Activated T-cell treated with anti-CD3 and anti-CD28 coated beads, Interleukin-2, amount 50 U/mL, for 1 hour (primary cell): ENCODE measurements at places on chromosomes 1 and 21.

- no peak for DNase-seq
These were observed 4.3 kb downstream of the DDAH1 start for GRCh38 chr1:85460555-85461088.

DNA sequence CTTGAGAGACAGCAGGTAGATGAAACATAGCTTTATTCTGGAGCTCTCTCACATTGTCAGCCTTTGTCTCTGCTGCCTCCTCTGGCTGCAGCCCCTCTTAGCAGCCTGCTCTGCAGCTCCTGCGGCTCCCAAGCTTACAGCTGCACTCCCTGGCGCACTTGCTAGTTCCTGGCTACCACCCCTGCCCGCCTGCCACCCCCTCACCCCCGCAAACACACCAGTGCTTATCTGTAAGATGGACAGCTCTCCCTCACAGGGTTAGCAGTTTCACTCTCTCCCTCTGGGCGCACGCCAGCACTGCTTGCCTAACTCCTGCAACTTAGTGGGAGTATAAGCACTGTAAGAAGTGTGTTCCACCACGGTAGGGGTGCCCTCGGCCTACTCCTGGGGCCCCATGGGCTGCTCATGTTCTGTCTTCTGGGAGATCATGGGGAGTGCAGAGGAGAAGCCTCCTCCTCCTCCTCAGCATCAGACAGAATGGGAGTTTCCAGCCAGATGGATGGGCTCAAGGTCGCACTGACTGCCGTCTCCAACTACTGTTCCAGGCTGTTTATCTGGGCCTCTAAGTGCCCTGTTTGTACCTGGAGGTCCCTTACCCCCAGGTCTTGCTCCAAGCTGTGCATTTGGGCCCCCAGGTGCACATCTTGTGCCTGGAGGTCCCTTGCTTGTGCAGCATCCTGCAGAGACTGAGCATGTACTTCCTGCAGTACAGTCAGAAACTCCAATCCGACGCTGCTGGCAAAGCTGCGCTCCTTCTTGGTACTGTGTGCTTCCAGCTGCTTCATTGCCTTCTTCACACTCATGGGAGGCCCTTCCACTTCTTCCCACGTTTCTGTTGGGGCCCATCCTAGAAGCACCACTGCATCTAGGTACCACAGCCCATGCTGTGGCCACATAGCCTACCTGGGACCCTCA is 1388.1 kb downstream of the AMY1C start:
- no peak for DNase-seq

DNA sequence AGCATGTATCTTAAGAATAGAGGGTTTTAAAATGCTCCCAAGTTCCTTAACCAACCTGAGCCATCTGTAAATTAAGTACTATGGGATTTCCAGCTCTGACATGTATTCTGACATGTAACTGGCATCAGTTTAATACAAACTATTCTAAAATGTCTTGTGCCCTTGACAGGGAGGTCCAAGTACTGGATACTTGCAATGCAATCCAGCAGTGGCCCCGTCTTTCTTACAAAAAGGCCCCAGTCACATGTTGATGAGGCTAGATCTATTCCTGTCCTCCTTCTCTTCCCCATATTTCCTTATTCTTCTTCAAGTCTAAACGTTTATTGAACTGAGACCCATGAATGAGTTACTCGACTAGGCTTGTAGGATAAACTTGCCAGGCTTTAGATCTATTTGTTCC is 46.4 kb downstream of the MRPL39 start:
- no peak for DNase-seq

GRCh38 chr1:168477792-168478191 is 66.0 kb downstream of the XCL2 start:
- DNase-seq = no peak

GRCh38 chr21:14223365-14223764 is 7.4 kb downstream of the RBM11 start:
- no peak for DNase-seq

- no peak for DNase-seq
These were observed 55.0 kb downstream of the TTC3 start for GRCh38 chr21:37128076-37128475.

DNA sequence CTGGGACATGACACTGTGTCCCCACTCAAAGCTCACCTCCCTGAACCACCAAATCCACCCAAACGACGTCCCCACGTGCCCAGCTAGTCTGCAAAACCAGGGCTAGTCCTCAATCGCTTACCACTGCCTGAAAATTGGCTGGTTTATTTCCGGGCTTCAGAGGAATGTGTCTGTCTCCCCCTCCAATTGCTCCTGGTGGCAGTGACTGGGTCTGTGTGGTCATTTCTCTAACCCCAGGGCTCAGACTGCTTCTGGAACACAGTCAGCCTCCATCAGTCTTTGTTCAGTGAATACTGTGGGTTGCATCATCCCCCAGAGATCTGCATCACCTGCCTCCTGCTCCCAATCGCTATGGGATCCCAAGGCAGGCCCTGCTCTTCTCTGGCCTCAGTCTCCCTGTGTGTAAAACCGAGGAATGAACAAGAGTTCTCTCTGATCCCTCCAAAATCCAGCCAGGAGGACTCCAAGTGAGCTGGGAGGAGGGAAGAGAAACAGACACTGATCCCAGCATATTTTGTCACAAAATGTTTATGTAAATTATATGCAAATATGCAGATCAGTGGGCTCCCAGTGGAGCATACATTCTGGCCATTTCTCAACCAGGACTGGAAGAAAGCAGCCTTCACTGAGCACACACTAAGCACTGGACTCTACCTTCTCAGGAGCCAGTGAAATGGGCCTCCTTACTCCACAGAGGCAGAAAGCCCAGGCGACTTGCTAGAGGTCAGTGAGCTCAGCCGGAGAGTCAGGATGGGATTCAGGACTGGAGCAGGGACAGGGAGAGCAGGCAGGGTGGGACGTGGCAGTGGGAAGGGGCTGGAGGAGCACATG is 20.9 kb downstream of the SDC3 start:
- no peak for DNase-seq

- peak; percentile 74 for DNase-seq
These were observed 2.2 kb upstream of the LAPTM5 start for GRCh38 chr1:30759718-30760281.

- DNase-seq = no peak
These were observed 135.4 kb upstream of the DUSP10 start for GRCh38 chr1:221877311-221877710.

DNA sequence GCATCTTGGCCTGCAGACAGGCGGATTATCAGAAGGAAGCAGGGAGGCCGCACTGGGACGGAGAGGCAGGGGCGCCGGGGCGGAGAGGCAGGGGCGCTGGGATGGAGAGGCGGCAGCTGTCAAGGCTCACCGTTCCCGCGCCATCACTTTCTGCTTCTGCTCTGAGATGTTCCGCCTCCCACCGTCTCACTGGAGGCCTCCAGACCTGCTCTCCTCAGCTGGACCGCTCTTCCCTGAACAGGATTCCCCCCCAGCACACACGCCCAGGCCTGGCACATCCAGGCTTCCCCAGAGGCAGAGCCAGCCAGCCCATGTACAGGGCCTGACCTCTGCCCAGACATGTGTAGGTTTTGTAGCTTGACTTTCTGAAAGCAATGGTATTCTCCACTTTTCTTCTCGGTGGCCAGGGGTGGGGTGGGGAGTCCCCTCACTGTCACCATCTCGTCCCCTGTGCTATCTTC is 84.1 kb downstream of the RIPK4 start:
- no peak for DNase-seq

GRCh38 chr1:149936992-149937705 is 470 bp upstream of the MTMR11 start:
- DNase-seq = no peak

- no peak for DNase-seq
These were observed 22.1 kb downstream of the UMODL1 start for GRCh38 chr21:42093186-42093585.

DNA sequence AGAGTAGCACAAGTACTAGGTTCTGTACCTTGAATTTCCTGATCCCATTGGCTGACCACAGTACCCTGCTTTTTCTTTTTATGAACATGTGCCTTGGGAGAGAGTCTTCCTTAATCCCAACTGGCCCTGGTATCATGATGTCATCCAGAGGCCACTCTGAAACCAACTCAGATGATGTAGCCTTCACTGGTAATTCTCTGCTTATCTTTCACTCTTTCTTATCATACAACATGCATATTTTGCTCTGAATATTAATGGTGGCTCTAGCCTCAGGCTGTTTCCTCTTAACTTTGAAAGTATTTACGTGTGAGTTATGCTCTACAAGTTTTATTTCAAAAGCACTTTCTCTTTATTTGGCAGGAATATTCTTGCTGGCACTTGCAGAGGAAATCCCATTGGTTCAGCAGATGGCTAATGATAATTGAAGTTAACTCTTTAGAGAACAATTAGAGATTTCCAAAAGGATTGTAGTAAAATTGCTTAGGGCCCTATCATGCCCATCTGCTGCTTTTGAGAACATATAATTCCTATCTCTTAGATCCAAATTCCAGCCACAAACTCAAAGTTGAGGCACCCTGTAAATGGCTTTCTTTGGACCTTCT is 86.1 kb downstream of the PTGER3 start:
- DNase-seq = no peak

- DNase-seq = no peak
These were observed 28.0 kb downstream of the NUAK2 start for GRCh38 chr1:205293350-205294074.

- DNase-seq = peak; percentile 83
These were observed at the start of gene POMGNT1 for GRCh38 chr1:46197964-46198811. TSS of gene POMGNT1 (minus strand) at chr1:46198434. CDS start at chr1:46197821, 613 bp downstream.

- no peak for DNase-seq
These were observed 542 bp downstream of the EIF2B3 start for GRCh38 chr1:44985747-44986359.

DNA sequence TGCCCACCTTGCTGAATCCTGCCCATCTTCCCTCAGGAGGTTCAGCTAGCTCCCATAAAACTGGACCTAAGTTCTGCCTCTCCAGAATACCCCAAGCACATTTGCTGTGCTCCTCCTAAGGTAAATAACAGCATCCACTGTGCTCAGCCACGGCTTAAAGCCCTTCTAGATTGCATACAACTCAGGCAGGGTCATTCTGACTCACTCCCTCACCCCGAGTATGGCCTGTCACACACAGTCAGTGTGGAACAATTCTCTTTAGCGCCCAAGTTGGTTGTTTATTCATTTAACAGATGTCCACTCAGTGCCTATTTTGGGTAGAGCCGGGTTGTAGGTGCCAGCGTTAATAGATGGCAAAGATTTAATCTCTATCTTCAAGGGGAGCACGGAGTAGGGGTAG is 147.5 kb upstream of the EDN2 start:
- no peak for DNase-seq

GRCh38 chr1:31428436-31429221 is 15.6 kb downstream of the SERINC2 start:
- no peak for DNase-seq

GRCh38 chr1:197327776-197328364 is 59.8 kb downstream of the CRB1 start:
- no peak for DNase-seq

DNA sequence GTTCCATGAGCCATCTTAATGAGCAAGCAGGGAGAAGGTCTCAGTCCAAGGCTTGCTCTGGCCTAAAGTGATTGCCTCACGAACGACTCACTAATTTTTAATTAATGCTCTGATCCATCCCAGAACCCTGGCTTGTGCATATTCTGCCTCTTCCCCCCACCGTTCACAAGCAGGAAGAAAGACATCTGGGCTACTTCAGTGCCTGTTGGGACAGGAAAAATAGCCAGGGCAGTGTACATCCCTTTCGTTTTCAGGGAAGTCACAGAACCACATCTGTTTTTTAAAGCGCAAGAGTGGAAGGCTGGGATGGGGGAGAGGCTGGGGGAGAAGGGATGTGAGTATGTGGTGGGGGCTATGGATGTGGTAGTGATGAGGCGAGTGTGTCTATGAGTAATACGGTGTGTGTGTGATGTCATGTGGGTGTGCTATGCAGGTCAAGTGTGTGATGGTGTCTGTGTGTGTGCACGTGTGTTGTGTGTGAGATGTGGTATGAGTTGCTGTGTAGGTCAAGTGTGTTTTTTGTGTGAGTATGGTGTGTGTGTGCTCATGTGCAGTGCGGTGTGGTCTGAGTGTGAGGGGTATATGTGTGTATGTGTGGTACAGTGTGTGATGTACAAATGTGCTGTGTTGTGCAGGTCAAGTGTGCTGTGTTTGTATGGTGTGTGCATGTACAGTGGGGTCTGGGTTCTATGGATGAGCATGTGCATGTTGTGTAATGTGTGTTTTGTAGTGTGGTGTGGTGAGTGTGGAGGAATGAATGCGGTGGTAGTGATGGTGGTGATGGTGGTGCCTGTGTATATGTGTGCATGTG is 64.9 kb upstream of the SYT6 start:
- no peak for DNase-seq

- no peak for DNase-seq
These were observed 78.2 kb upstream of the PGBD5 start for GRCh38 chr1:230504310-230504709.
